ENCODE measurements at places on chromosomes 2 and 18.
A peak's percentile ranks its signal among the peaks of the same experiment; 100 is the strongest.

GRCh38 chr2:209121691-209122090 is 302.2 kb upstream of the MAP2 start:
- DNase-seq: no peak

DNA sequence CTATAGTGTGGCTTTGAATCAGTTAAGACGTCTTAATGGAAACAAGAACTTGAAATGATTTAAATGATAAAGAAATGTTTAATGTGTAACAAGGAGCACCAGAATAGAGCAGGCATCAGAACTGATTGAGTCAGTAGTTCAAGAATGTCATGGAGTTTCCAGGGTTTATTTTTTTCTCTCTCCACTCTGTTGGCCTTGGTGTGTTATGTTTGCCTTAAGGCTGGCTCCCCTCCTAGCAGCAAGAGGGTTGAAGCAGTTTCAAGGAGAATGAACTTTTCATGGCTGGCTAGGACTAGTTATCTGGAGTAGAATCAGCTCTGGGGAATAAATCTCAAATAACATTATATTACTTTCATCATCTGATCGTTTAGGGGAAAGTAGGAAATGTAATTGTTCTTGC is 13.4 kb upstream of the GLS start:
- no peak for DNase-seq

DNA sequence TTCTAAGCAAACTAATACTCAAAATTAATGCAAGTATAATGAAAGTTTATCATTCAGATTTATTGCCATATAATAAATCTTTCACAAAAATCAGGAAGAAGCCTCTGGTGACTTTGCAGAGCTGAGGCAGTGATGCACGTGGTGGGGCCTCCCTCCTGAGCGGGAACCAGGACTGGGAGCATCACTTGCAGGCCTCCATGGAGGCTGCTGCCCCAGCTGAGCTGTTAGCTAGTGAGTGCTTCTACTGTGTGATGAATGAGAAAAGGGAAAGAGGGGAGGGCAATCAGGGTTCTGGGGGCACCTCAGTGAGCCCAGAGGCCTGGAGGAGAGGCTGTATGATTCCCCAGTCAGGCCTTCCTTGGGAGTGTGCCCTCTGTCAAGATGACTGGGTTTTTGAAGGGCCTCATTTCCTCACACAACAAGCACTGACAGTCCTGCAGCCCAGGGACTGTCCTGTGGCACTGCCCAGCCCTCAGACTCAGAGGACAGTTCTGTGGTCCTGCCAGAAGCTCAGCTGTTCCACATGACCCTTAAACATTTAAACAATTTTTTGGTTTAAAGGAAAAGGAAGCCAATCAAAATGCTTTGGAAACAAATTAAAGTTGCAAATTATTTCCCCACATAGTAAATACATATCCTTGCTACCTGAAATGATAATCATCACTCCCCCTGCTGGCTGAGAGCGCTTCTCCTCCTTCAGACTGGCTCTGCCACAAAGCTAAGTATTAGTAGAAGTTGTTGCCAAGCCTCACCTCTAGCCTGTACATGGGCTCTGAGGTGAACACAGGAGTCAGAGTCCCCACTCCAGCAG is 90.9 kb upstream of the SMAD7 start:
- no peak for DNase-seq

- DNase-seq: peak; percentile 21
These were observed 308.3 kb upstream of the SLC8A1 start for GRCh38 chr2:40760071-40760666.

- DNase-seq: no peak
These were observed 8.4 kb upstream of the HNRNPLL start for GRCh38 chr2:38610851-38611801.

DNA sequence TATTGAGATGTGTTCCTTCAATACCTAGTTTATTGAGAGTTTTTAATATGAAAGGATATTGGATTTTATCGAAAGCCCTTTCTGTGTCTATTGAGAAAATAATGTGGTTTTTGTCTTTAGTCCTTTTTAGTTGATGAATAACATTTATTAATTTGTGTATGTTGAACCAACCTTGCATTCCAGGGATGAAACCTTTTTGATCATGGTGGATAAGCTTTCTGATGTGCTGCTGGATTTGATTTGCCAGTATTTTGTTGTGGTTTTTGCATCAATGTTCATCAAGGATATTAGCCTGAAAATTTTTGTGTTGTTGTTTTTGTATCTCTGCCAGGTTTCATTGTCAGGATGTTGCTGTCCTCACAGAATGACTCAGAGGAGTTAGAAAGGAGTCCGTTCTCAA is 1710.4 kb downstream of the SUCLG1 start:
- no peak for DNase-seq

DNA sequence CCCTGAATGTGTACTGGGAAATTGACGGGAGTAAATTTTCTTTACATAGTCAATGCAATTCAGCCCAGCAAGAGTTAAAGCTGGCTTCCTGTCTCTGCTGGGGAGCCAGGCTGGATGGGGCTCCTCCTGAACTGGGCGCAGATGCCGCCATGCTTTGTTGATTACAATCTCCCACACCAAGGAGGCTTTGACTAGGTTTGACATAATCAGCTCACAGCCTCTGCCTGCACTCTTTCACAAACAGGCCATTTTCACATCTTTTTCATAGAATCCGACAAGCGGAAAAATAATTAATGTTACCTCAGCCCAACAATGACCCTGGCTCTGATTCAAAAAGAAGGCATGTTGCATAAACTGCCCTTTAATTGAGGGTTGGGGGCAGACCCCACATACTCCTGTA is 54.3 kb downstream of the FOXI3 start:
- DNase-seq: no peak

- DNase-seq: no peak
These were observed 4.3 kb downstream of the SLC39A6 start for GRCh38 chr18:36124841-36125240.

DNA sequence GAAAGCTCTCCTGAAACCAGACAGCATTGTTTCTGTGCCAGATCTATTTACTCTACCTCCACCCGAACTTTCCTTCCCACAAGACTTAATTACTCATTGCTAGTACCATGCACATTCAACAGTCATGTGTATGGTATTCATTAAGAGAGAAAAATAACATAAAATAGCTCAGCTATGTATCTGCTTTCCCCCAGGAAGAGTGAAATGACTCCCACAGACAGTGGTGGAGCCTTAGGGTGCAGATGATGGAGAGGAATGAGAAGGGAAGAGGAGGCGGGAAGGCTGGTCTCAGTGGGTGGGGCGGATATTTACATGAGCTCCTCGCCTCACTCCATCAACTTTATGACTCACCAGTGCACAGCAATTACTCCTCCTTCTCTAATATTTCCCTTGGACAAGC is 724.5 kb downstream of the EPHA4 start:
- peak; percentile 11 for DNase-seq

DNA sequence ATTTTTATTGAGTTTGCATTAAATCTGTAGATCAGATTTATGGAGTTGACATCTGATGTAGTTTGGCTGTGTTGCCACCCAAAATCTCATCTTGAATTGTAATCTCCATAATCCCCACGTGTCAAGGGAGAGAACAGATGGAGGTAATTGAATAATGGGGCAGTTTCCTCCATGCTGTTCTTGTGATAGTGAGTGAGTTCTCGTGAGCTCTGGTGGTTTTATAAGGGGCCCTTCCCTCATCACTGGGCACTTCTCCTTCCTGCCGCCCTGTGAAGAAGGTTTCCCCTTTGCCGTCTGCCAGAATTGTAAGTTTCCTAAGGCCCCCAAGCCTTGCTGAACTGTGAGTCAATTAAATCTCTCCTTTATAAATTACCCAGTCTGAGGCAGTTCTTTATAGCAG is 32.2 kb downstream of the ZC3H15 start:
- no peak for DNase-seq

DNA sequence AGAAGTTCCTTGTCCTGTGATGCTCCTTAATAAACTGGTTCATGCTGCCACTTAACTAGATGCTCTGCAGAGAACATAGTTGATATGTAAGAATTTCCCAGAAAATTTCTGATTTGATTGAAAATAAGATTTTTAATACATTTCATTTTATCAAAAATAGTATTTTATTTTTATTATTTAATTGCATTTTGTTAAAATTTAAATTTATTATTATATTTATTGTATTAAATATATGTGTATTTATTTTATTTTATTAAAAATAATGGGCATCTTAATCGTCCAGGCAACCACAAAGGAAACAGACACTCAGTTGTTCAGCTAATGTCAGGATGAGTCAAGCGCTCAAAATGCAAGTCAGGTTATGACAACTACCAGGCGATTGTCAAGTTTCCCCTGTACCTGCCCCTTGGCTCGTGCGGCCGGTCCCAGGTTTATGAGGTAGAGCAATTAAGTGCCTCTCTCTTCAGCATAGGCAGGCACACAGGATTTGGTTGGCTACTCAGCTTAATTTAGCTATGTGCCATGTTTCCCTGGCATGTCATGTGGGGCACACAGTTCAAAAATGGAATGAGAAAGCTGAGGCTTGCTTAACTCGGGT is 361.2 kb downstream of the RND3 start:
- no peak for DNase-seq

GRCh38 chr18:57789090-57789489 is 14.0 kb downstream of the ATP8B1 start:
- DNase-seq: no peak

DNA sequence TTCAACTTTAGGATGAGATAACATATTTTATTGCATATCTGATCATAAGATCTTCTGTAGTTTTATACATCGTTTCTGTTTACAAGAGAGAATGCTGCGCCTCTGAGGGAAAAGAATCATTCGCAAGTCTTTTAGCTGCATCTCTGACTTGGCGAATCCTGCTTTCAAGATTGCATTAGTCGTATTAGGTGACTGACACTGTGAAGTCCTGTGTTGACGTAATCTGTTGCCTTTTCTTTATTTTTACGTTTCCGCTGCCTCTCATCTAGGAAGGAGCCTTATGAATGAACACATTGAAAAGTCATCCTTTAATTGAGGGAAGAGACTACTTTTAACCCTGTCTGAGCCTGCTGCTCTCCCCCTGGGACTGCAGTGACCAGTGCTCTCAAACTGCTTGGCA is 101.5 kb downstream of the LDLRAD4 start:
- DNase-seq: no peak

DNA sequence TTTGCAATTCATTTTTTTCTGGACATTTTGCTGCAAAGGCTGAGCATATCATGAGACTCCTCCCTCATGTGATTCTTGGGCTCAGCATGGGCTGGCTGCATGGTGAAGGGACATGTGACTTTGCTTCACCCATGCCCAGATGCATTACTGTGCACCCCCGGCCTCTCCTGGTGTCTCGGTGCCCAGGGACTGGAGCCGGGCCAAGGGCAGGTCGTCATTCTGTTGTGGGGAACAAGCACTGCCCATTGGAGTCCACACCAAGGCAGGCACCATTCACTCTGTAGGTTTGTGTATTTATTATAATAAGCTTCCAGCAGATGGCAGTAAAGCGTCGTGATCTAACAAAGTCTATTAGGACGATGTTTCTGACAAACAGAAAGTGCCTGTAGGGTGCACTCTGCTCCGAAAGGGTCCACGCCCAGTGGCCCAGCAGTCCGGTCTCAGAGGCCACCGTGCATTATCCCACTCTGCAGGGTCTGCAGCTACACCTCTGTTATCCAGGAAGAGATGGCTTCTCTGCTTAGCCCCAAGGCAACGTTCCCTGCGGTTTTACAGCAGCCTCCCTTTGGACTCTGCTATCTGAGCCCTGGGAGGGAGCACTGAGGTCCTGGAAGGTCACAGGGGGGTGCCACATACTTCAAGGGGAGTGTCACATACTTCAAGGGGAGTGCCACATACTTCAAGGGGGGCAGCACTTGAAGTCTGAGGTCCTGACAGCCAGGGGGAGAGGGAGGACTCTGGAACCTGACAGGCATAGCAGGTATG is 219.6 kb downstream of the TSN start:
- no peak for DNase-seq

DNA sequence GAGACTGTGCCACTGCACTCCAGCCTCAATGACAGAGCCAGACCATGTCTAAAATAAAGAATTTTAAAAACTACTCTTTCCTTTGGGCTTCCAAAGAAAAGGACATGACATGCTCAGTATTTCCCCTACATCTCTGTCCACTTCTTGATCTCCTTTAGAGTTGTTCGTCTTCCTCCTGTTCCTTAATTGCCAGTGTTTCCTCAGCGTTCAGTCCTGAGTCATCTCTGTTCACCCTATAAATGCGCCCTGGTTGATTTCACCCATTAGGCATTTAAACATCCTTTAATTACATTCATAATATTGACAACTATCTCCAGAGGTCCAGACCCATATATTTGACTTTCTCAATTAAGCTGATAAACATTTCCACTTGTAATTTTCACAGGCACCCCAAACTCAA is 64.0 kb downstream of the AAK1 start:
- DNase-seq: no peak

DNA sequence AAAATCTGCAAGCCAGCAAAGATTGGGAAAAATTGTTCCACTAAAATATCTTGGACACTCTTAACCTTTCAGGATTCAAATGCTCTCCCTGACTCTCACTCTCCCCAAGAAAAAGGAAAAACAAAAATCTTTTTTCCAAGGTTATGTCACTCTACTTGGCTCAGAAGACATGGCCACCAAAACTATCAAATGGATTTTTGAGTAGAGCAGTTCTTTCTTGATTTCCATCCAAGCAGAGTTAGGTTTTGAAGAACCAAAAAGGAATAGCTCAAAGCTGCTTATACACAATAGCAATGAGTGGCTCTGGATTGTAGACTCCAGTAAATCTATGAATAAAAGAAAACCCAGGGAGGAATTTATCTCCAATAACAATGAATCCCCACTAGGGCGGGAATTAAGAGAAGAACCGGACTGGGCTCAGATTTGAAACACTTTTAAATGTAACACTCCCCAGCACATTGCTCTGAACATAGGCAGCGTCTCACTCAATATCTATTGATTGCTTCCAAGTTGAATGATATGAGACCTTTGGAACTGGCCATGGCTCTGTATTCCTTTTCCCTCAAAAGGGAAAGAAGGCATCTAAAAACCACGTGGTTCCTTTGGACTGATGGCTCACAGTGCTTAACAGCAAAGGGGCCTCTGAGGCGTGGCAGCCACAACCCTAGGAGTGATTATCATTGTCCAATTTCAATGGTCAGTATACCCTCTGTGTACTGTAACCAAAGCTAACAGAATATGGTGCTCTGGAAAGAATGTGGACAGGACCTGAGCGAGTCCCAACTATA is 68.3 kb downstream of the SPRED2 start:
- no peak for DNase-seq

GRCh38 chr2:218386505-218387368 is 4.7 kb downstream of the SLC11A1 start:
- DNase-seq: no peak

- DNase-seq: no peak
These were observed 516.0 kb upstream of the POU3F3 start for GRCh38 chr2:104337869-104338268.

- no peak for DNase-seq
These were observed 52.2 kb upstream of the GALNT13 start for GRCh38 chr2:153819501-153819900.

- no peak for DNase-seq
These were observed 1.3 kb upstream of the IL1R1 start for GRCh38 chr2:102141011-102141943.

- DNase-seq: no peak
These were observed 3.6 kb upstream of the DOK6 start for GRCh38 chr18:69397096-69397495.

- no peak for DNase-seq
These were observed 108.7 kb upstream of the ATL2 start for GRCh38 chr2:38485734-38486133.

Data from NCI-H1417 treated with DMSO at 0.1 percent for 48 hours (cell line).